ENCODE measurements at places on chromosomes 7 and 10.

GRCh38 chr7:22668971-22669401 lies 58.0 kb upstream of the IL6 start:
- no peak for DNase-seq

GRCh38 chr10:2933924-2934323 lies 133.4 kb upstream of the PFKP start:
- DNase-seq: no peak

DNA sequence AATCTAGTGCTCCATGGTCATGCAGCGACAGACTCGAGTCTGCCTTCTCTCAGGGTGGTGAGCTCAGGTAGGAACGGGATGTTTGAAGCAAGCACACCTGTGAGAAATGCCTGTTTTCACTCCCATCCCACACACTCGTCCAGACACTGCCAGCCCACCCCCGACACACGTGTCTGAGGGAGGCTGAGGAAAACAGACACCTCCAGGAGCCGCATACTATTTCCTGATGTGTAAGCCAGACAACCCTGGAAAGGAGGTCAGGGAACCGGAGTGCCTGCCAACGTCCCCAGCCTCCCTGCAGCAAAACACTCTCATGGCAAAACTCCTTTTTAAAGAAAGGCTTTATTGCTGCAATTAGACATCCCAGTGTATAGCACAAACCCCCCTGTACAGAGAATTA lies 80.2 kb downstream of the ALOX5 start:
- DNase-seq: no peak

GRCh38 chr7:155508376-155509358 lies 37.7 kb downstream of the CNPY1 start:
- DNase-seq: no peak

- DNase-seq: no peak
These were observed 34.9 kb downstream of the ASAH2 start for GRCh38 chr10:50216418-50216817.

- DNase-seq: no peak
These were observed 10.7 kb downstream of the TSPAN14 start for GRCh38 chr10:80464557-80465450.

DNA sequence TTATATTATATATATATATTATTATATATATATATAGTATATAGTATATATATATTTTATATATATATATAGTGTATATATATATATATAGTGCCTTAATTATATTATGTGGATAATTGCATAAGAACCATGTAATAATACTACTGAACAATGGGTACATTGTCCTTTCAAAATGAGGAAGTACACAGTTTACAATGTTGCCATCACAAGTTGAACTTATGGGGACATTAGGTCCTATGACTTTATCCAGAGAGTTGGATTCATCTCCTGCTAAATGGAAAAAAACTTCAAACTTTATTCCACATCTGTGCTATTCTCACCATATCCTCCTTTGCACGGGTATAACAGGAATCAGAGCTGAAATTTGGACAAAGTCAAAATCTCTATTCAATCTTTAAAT lies 105.0 kb upstream of the AGR3 start:
- no peak for DNase-seq

- no peak for DNase-seq
These were observed 14.8 kb downstream of the CYP26A1 start for GRCh38 chr10:93088466-93088865.

GRCh38 chr7:145909991-145910513 lies 206.5 kb upstream of the CNTNAP2 start:
- no peak for DNase-seq

DNA sequence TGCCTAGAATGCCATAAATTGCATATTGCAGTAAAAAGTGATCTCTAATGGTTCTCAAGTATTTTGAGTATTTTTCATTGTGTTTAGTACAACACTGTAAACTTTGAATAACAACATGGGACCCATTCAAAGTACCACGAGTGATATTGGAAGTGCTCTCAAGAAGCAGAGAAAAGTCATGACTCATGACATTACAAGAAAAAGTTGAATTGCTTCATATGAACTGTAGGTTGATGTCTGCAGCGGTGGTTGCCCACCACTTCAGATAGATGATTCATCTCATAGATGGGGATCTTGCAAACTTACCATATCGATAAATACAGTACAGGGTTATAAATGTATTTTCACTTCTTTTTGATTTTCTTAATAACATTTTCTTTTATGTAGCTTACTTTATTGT lies 33.9 kb downstream of the ENTPD1 start:
- no peak for DNase-seq

DNA sequence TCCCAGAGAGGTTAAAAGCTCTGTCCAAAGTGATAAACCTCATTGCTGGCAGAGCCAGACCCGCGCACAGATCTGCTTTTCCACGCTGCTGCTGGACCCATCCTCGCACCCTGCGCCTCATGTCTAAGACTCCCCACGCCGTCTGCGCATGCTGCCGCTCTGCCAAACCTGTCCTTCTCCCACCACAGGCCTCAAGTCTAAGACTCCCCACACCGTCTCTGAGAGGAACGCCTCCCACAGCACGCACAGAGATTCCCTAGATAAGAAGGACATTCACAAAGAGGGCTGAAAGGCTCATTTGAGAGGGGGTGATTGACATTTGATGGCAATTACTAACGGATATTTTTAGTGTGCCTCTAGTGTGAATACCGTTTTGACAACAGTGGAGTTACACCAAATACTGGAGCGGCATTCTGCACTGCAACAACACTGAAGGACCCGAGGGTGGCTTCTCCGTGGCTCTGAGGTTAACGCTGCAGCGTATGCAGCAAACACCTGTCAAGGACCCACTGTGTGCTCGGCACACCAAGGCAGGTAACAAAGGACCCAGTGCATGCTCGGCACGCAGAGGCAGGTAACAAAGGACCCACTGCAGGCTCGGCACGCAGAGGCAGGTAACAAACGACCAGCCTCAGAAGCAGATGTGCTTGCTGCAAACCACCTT lies 231.4 kb downstream of the DNAJB6 start:
- DNase-seq: no peak

GRCh38 chr7:137669706-137670105 lies 177.1 kb downstream of the DGKI start:
- DNase-seq: no peak

GRCh38 chr7:152313217-152313616 lies 122.6 kb downstream of the KMT2C start:
- DNase-seq: no peak

GRCh38 chr10:124645467-124646095 lies 98.6 kb downstream of the FAM53B start:
- DNase-seq: no peak

DNA sequence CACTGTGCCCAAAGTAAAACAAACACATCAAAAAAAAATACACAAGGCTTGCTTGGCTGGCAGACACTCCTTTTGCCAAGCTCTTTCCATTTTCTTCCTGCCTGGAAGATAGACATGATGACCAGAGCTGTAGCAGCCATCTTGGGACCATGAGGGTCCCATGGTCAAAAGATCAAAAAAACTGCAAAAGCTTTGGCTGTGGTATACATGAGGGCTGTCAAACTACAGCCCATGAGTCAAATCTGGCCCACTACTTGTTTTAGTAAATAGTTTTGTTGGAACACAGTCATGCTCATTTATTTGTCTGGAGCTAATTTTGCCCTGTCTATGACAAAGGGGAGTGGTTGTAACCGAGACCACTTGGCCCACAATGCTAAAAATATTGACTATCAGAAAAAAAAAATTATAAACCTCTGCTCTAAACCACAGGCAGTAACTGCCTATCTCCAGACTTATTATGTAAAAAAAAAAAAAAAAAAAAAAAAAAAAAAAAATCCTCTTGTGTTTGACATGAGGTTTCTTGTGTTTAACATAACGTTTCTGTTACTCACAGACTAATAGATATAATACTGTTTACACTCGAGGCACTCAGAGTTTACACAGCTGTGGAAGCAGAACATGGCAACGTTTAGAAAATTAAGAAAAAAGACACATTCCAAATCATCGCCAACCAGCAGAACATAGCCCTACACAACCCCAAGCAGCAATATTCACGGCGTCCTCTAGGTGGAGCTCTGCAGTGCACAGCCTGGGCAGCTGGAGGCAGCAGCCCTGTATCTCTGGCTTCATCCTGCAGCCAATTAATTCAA lies 36.9 kb downstream of the ASB13 start:
- peak; percentile 26 for DNase-seq

DNA sequence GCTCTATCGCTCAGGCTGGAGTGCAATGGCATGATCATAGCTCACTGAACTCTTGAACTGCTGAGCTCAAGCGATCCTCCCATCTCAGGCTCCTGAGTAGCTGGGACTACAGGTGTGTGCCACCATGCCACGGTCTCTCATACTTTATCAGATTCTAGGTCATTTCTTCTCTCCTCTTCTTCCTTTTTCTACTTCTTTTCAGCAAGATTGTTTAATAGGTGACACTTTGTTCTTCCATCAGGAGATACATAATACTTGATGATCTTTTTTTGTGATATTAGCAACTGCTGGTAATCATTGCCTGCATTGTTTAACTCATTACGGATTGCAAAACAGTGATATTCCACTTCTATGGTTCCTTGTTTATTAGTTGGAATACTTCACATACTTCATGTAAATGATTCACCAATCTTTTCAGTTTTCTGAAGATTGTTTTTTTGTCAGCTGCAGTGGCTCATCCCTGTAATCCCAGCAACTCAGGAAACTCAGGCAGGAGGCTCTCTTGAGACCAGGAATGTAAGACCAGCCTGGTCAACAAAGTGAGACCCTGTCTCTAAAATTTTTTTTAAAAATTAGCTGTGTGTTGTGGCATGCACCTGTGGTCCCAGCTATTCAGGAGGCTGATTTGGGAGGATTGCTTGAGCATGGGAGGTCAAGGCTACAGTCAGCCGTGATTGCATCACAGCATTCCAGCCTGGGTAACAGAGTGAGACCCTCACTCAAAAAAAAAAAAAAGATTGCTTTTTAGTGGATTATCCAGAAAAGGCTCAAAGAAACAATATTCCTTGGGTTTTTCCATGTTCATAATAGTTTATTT lies 36.2 kb upstream of the CHST3 start:
- no peak for DNase-seq

- DNase-seq: no peak
These were observed 204.0 kb downstream of the AHR start for GRCh38 chr7:17502213-17503060.

- no peak for DNase-seq
These were observed 704.7 kb upstream of the MBL2 start for GRCh38 chr10:53477313-53477675.

DNA sequence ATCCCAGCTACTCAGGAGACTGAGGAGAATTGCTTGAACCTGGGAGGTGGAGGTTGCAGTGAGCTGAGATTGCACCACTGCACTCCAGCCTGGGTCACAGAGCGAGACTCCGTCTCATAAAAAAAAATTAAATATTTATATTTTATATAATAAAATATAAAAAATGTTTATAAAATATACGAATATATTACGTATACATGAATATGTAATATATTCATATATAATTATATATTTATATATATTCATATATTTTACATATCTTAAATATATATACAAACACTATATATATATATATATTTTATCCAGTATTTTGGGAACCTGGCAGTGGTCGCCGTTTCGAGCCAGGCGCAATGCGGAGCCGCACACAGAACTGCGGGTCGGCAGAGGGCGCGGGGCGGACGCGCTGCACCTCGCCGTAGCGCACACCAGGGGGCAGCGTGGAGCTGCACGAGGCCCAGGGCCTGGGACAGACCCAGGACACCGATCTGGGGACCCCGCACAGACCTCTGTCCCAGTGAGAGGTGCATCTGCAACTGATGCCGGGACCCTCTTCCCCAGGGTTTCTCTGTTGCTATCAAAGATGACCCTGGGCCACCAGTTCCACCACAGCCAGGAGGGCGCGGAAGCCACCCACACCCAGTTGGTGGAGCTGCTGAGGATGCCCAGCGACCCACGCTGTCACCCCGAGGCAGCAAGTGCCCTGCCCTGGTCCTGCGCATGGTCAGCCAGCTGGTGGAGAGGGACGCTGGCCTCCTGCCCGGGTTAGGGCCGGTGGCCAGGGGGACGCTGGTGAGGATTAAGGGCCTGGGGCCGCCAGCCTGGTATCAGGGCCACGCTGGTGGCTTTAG lies 22.7 kb downstream of the AP5Z1 start:
- DNase-seq: peak; percentile 61

- no peak for DNase-seq
These were observed 15.4 kb upstream of the VDAC2 start for GRCh38 chr10:75195035-75195763.

DNA sequence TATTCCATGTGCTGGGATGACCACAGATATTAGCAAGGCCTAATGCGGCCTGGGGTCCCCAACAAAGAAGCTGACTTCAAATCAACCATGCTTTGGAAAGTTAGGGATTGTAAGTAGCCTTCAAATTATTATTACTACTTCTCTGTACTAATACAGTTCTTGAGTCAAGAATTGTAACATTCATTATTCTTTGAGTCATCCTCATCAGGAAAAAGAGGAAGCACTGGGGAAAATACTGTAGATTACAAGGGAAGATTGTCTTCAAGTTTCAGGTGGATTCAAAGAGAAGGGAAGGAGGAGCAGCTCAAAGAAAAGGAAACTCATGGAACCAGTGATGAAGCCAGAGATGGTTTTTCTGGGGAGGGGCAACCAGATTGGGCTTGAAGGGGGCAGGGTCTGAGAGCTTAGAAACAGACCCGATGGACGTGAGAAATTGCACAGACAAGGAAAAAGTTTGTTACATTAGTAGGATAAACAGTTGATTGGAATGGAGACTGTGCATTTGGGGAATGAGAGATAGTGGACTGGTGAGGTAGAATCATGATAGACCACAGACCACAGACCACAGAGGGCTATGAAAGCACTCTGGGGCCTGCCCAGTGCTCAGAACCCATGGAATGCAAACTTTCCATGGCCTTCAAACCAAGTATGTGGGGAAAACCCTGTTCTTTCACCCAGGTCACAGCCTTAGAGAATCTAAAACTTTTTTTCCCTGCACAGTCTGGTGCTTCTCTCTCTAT lies 209.9 kb downstream of the ZNF365 start:
- DNase-seq: no peak

- no peak for DNase-seq
These were observed 52.0 kb downstream of the JAKMIP3 start for GRCh38 chr10:132117636-132118190.

DNA sequence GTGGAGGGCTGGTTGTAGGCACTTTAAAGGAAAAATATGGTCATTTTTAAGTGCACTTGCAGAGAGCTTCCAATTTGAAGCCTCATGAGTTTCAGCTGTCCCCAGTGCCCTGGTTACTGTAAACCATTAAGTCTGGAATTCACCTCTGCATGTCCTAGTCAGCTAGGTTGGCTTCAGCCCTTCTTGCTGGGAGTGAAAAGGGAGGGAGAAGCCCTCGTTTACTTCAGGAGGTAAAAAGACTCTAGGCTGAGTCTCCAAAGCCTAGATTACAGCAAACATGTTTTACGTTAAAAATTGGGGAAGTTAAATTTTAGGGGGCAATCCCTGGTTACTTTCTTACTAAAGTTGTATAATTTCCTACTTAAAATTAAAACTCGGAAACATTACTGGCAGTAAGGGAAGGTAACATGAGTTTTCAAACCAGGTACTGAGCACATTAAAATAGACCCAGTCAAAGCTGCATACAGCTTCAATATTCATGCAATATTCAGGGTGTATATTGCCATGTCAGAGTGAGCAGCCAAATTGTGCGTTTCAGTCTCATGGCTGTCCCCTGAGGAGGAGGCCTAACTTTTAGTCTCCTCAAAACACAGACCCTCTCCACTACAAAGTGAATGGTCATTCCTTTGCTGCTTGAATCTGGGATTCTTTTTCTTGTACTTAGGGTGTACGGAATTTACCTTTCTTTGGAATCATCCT lies 156.7 kb downstream of the PRKG1 start:
- no peak for DNase-seq

Data from GM06990 (cell line).